ENCODE measurements at places on chromosomes 2 and 18. TPM values are rescaled to one million over a fixed set of nuclear protein-coding genes. Genes with fewer than 3 reads are reported as not detected.

ACVR1C gene
- 0.63 TPM for total RNA-seq

HOXD12 gene
- not detected for total RNA-seq

STRN gene
- total RNA-seq: 26.5 TPM

CRYGB gene
- not detected for total RNA-seq

POMC gene
- 0.63 TPM for total RNA-seq

SLC23A3 gene
- total RNA-seq: 1.6 TPM

SKA1 gene
- 3.0 TPM for total RNA-seq

PLEKHH2 gene
- total RNA-seq: 5.4 TPM

PDE1A gene
- total RNA-seq: 34.9 TPM

TMEM37 gene
- not detected for total RNA-seq

FAM237A gene
- not detected for total RNA-seq

IFT172 gene
- 25.7 TPM for total RNA-seq

ZAP70 gene
- total RNA-seq: not detected

HYCC2 gene
- 6.2 TPM for total RNA-seq

Measured in fibroblast of the aortic adventitia (primary cell).